RWPE2 (cell line): ENCODE measurements at places on chromosomes 11 and 22.

DNA sequence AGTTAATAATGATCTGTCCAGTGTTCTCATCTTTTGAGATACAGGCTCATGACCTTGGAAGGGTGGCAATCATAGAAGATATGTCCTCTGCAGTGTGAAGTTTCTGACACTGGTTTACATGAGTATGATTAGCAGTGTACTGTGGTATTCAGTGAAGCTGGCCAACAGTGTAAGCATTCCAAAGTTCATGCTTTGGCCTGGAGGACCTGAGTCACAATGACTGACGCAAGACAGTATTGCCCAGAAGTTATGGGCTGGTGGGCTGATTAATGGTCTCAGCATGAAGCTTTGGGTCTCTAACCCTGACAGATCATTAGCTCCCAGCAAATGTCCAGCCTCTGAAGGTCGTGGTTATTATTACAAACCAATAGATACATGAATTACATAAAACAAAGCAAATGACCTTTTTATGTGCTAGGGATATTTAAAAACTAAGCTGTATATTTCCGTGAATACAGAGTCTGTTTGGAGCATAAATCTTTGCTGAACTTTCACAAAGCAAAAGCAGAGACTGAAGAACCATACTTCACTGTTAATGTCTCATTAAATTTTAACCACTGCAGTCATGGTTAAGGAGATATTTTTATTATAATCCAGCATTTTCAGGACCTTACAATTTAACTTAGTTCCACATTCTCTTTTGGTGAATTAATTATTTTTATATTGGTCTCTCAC is 28.3 kb upstream of the USP47 start:
- DNase-seq = no peak

DNA sequence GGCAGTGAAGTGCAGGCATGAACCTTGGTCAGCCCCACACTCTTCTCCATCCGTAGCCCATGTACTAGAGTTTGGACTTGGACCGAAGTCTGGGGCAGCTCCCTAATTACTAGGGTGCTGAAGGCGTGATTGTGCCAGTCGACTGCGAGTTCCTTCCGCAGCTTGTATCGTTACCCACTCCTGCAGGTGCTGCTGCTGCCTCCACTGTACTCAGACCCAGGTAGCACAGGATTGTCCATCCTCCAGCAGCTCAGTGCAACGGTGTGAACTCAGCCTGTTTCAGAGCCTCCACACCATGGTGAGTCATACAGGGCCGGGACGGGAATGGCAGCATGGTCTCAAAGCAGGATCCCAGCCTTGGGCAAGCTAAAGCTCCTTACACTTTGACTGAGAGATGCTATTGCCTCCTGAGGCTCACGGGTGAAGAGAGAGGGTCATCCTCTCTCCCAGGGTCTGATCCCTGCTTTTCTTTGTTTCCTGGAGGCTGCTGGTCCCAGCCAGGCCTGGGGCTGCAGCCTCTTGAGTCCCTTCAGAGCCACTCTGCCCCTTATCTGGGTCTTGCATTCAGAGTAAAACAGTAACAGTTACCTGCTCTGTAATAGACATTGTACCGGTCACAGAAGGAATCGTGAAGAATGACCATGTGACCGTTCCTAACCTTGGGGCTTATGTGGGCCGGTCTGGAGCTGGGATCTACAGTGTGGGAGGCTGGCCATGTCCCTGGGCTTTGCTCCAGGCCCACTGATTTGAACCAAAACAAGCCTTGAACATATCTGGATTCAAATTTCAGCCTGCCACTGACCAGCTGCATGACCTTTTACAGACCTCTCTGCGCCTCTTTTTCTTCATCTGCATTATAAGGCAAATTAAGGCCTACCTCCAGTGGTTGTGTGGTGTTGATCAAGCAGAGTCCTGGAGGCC is 1.7 kb downstream of the TKFC start:
- no peak for DNase-seq

GRCh38 chr22:27850000-27850521 is 48.5 kb upstream of the MN1 start:
- no peak for DNase-seq

DNA sequence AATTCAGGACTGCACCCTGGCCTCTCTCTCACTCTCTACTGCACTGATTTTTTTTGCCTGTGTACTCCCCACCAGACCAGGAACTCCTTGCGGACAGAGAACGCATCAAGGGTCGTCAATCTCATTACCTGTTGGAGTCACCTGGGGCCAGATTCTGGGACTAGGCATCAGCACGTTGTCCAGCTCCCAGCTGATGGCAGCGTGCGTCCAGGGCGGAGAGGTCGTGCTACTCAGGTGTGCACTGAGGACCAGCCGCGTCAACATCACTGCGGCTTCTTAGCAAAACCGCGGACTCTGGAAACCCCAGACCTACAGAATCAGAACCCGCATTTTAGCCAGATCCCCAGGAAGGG is 13.1 kb downstream of the KCNJ5 start:
- DNase-seq = no peak

GRCh38 chr11:2275334-2276279 is 5.2 kb upstream of the ASCL2 start:
- DNase-seq = peak; percentile 38

DNA sequence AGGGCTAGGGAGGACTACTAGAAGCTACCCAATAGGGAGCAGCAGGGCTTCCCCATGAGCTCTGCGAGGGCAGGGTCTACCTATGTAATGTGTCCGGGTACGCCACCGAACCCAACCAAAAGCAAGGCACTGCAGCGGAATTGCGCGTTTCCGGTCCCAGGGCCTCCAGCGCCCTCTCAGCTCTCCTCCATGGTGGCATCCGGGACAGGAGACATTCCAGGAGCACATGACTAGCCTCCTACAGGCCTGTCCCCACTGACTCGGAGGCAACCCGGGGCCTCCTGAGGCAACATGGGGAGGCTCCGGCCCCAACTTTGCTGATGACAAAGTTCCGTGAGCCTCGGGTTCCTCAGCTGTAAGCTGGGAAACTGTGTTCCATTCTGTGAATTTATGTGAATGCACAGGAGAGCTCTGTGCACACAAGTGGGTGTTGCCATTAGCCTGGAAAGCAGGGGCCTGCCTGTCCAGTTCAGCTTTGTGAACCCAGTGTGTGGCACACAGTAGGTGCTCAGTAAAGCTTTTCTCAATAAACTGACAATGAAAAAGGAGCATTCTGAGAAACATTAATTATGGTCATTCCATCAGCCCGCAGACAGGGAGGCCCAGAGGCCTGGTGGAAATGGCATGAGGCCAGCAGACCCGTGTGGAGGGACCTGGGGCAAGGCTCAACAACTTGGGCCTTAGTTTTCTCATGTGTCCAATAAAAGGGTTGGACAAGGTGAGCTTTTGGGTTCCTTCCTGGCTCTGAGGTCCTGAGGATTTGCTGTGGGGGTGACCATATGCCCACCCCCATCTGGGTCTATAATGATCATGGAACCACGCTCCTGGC is 50.3 kb downstream of the CHRDL2 start:
- DNase-seq = no peak

DNA sequence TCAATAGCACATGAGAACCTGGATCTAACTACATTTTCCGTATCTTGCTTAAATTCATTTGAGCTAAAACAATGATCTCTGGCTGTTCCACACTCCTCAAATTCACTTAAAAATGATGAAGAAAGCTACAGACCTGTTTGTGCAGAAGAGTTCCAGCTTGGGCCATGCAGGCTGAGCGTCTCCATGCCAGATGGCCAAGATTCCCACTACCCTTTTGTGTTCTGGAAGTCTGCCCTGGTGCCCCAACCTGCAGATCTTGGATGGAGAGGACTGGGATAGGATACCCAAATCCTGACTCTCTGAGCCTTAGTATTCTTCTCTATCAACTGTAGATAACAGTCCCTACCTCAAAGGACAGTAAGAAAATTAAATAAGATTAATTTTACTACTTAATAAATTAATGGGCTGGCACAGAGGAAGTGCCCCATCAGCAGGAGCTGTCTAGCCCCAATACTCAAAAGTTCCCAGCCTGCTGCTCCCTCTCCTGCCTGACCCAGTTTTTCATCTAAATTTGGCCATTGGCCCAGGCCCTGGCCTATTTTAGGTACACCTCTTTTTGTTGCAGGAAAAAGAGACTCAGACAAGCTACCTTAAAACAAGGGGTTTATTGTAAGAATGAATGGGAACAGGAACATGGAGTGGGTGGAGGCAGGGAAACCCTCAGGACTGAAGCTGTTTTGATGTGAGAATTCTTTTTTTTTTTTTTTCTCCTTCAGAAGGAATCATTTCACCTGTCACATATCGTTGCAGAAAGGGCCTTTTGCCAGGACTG is 81.4 kb upstream of the GRK3 start:
- DNase-seq = no peak

- no peak for DNase-seq
Measured at GRCh38 chr22:17699696-17700340, 61.3 kb downstream of the BCL2L13 start.

DNA sequence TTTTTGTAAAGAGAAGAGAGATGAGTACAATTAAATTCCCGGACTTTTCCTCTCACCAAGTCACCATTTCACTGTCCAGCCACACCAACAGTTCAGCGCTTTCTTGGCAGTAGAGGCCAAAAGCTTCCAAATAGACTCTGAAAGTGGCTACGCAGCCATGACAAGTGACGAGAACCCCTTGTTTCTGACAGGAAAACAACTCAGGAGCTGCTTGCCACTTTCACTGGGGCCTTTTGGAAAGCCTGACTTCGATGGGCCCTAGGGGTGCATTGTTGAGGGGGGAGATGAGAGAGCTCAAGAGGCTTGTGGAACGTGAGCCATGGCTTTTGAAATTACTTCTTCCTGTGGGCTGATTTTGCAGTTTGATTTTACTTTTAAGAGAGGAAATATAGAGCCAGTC is 422.1 kb upstream of the FAT3 start:
- no peak for DNase-seq

DNA sequence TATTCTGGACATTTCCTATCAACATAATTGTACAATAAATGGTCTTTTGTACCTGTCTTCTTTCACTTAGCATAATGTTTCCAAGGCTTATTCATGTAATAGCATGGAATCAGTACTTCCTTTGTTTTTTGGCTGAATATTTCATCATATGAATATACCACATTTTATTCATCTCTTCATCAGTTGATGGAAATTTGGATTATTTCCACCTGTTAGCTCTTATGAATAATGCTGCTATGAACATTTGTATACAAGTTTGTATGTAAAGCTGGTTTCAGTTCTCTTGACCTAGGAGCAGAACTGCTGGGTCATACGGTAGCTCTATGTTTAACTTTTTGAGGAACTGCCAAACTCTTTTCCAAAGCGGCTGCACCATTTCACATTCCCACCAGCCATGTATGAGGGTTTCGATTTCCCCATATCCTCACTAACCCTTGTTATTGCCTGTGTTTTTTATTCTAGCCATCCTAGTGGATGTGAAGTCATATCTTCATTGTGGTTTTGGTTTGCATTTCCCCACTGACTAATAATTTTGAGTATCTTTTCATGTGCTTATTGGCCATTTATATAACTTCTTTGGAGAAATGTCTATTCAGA is 20.9 kb downstream of the EXT2 start:
- DNase-seq = no peak

- no peak for DNase-seq
Measured at GRCh38 chr11:11605821-11606450, 15.9 kb downstream of the GALNT18 start.

DNA sequence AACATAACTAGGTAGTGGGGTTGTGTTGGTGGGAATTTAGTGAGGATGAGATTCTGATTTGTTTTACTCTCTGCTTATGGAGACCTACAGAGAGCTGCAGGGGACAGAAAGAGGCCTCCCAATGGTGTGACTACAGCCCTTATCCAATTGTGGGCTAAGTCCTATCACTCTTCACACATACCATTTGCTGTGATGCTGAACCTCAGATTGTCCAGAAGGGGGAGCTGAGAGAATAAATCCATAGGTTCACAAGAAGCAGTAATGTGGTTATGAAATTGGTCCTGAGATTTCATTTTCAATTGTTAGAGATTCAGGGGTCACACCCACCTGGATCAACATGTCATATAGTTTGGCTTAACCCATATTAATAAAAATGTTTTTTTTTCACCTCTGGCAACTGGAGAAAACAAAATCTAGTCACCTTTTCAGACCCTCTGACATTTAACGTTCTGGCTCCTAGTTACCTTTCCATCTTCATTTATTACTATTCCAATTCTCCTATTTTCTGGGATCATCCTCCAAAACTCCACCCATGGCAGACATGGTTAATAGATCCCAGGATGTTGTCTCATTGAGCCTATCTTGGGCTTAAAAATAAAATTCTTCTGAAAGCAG is 53.3 kb upstream of the PTPN5 start:
- no peak for DNase-seq

- no peak for DNase-seq
Measured at GRCh38 chr22:34934261-34934660, 131.7 kb upstream of the ISX start.

- DNase-seq = peak; percentile 89
Measured at GRCh38 chr22:24247564-24248344, 2.9 kb upstream of the GGT5 start.

GRCh38 chr11:28582506-28582905 is 474.3 kb downstream of the METTL15 start:
- DNase-seq = no peak

- no peak for DNase-seq
Measured at GRCh38 chr11:35750981-35751663, 88.5 kb downstream of the TRIM44 start.

DNA sequence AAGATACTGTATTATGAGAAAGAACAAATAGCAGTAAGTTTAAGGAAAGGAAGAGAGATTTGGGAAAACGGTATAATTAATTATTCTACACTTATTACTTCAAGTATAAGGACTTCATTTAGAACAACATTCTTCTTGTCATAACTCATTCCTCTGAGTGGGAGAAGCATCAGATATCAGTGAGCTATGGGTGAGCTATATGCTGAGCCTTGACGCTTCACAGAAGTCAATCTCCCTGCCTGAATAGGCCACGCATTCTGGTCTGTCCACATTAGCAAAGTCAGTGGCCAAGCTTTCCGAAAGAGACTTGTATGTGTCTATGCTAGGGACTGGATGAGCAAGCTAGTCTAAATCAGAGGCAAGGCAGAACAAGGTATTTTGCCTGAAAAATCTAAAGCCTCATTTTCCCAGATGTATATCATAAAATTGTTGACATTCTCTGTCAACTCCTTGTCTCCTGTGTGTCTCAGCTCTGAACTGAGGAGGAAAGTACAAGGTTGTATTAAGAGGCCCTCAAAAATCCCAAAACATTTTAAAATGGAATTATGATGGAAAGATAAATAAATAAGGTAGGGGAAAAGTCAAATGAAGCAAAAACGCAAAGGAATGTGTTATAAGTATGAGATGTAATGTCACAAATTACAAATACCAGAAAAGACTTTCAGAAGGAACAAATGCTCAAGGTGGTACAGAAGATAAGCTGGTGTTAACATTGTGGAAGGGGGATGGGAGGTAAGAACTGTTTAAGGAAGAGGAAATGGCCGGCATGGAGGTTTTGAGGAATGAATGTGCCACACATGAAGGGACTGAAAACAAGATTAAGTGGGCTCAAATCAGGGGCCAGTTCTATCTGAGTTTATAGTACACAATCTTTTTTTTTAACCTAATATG is 1.4 kb downstream of the OR52N2 start:
- DNase-seq = no peak

DNA sequence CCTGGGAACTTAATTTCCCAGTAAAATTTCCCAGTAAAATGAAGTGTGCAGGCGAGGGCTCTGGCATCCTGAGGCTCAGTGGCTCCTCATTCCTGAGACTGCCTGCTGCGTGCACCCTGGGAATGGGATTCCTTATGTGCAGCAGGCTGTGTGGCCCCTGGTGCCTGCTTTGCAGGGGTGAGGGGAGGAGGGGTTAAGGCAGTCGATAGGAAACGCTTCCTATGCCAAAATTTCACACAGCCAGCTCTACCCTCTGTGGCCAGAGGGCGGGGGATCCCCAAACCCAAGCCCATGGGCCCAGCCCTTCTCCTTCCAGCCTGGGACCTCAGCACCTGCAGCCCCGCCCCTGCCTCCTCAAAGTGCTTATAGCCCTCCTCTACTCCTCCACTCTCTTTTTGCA is 12.1 kb upstream of the BAIAP2L2 start:
- DNase-seq = no peak
